Peyer's patch (tissue), 4 donors: ENCODE measurements at places on chromosomes 2 and 18. TPM values are rescaled to one million over a fixed set of nuclear protein-coding genes. Genes with fewer than 3 reads are reported as not detected.

DNA sequence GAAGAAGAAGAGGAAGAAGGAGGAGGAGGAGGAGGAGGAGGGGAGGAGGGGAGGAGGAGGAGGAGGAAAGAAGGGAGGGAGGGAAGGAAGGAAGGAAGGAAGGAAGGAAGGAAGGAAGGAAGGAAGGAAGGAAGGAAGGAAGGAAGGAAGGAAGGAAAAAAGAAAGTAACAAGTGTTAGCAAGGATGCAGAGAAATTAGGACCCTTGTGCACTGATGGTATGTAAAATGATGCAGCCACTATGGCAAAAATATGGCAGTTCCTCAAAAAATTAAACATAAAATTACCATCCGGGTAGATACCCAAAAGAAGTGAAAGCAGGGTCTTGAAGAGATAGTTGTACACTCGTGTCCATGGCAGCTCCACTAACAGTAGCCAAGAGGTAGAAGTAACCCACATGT lies 67.4 kb downstream of the DYM start:
- no peaks in the 10 kb centered on the region for H3K36me3 ChIP-seq
- H3K27me3 ChIP-seq: no peaks in the 10 kb centered on the region
- H3K27ac ChIP-seq: no peak overlapping the region
- H3K4me1 ChIP-seq: no peaks in the 10 kb centered on the region
- H3K4me3 ChIP-seq: no peak overlapping the region

DNA sequence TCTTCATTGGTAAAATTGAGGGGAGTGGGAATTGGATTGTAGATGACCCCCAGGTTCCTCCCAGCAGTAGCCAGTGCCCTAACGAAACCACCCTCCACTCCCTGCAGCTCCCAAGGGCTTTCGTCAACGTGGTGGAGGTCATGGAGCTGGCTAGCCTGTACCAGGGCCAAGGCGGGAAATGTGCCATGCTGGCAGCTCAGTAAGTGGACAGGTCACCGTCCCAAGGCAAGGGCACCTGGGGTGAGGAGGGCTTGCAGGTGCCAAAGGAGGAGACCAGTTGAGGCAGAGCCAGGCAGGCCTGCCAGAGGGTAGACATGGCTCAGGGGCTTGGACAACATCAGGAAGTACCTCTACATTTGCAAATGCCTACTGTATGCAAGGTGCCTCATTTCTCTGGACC lies 122.6 kb upstream of the PPP1CB start:
- no peak for DNase-seq
- no peak overlapping the region for H3K27ac ChIP-seq
- H3K4me3 ChIP-seq: no peak overlapping the region
- no peaks in the 10 kb centered on the region for H3K27me3 ChIP-seq

The ANKRD62 gene
- not detected for total RNA-seq

- H3K36me3 ChIP-seq: no peaks in the 10 kb centered on the region
- no peak overlapping the region for H3K4me3 ChIP-seq
- no peak overlapping the region for H3K27ac ChIP-seq
- H3K4me1 ChIP-seq: no peaks in the 10 kb centered on the region
- H3K27me3 ChIP-seq: no peaks in the 10 kb centered on the region
Observed at GRCh38 chr18:25896178-25896780, 194.1 kb downstream of the SS18 start.

The DQX1 gene
- 116 TPM for total RNA-seq

DNA sequence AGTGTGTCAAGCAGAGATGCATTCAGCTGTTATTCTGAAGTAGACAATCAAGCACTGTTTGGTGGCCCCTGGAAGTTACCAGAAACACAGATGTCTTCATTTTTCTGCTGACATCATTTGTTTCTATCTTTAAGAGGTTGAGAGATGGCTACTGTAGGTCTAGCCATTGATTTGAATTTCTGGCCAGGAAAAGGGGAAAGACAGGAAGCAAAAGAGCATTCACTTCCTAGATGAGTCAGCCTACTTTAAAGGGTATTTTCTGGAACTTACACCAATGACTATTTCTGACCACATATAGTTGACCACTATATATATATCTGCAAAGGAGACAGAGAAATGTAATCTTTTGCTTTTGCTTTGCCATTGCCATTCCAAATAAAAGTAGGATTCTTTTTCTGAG lies 900.1 kb upstream of the SOX11 start:
- DNase-seq: no peak
- H3K36me3 ChIP-seq: no peaks in the 10 kb centered on the region
- H3K27ac ChIP-seq: no peak overlapping the region
- no peaks in the 10 kb centered on the region for H3K4me1 ChIP-seq
- no peaks in the 10 kb centered on the region for H3K27me3 ChIP-seq
- H3K4me3 ChIP-seq: no peak overlapping the region

DNA sequence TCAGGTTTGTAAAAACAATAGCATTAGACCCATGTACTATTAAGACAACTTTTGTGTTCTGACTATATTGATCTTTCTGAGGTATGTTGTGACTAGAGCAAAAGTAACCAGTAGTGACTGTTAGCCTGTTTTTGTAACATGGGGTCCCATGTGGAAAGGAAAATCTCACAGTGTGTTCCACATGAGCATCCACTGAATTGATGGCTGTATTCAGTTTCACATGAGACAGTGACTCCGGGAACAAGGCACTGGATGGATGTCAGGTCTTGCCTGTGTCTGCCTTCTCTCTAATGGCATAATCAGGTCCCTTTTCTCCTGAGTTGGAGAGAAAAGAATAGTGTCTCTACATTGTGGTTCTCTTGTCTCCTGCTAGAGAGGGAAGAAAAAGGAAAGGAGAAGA lies 27.5 kb downstream of the TMEM178A start:
- no peaks in the 10 kb centered on the region for H3K4me1 ChIP-seq
- no peaks in the 10 kb centered on the region for H3K36me3 ChIP-seq
- no peak for DNase-seq
- H3K4me3 ChIP-seq: no peak overlapping the region
- no peaks in the 10 kb centered on the region for H3K27me3 ChIP-seq

DNA sequence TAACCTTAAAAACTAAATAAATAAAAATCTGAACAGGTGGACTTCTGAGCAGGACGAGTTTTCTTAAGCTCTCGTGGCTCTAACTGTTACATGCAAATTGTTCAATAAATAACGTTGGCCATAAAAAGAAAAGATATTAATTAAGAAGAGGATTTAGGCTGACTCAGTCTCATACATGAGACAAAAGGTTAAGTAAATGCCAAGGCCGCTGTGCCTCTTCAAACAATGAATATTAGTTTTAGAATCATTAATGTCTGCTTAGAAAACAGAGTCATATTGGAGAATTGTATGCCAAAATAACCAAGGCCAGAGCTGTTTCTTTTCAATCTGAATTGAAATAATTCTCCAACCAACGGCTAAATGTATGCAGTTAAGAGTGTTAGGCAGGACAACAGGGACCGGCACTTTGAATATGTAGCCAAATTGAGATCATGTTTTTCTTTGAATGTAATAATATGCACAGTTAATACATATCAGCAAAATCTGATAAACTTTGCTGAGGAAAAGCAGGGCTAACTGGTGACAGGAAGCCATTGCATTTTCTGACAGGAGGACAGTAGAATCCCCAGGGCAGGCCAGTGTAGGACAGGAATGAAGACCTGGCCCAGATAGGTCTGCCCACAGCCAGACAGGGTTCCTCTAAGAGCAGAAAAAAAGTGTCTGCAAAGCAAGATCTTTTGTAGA lies 1041.4 kb upstream of the FANCL start:
- no peaks in the 10 kb centered on the region for H3K36me3 ChIP-seq
- H3K27ac ChIP-seq: no peak overlapping the region
- no peaks in the 10 kb centered on the region for H3K27me3 ChIP-seq
- no peaks in the 10 kb centered on the region for H3K4me1 ChIP-seq
- no peak for DNase-seq
- no peak overlapping the region for H3K4me3 ChIP-seq

GRCh38 chr2:10001586-10001985 lies 41.8 kb upstream of the KLF11 start:
- no peak overlapping the region for H3K27ac ChIP-seq
- H3K36me3 ChIP-seq: no peaks in the 10 kb centered on the region
- no peaks in the 10 kb centered on the region for H3K4me1 ChIP-seq
- H3K4me3 ChIP-seq: no peak overlapping the region
- DNase-seq: no peak

GRCh38 chr2:84923009-84923408 lies 17.6 kb downstream of the TMSB10 start:
- no peak for DNase-seq
- H3K36me3 ChIP-seq: no peaks in the 10 kb centered on the region
- no peak overlapping the region for H3K4me3 ChIP-seq
- peaks cover 36% of the 10 kb centered on the region for H3K4me1 ChIP-seq

GRCh38 chr2:59804732-59805131 lies 748.7 kb downstream of the BCL11A start:
- no peaks in the 10 kb centered on the region for H3K27me3 ChIP-seq
- no peaks in the 10 kb centered on the region for H3K4me1 ChIP-seq
- H3K27ac ChIP-seq: no peak overlapping the region
- no peak overlapping the region for H3K4me3 ChIP-seq

The GPAT2 gene
- total RNA-seq: 1.7 TPM

DNA sequence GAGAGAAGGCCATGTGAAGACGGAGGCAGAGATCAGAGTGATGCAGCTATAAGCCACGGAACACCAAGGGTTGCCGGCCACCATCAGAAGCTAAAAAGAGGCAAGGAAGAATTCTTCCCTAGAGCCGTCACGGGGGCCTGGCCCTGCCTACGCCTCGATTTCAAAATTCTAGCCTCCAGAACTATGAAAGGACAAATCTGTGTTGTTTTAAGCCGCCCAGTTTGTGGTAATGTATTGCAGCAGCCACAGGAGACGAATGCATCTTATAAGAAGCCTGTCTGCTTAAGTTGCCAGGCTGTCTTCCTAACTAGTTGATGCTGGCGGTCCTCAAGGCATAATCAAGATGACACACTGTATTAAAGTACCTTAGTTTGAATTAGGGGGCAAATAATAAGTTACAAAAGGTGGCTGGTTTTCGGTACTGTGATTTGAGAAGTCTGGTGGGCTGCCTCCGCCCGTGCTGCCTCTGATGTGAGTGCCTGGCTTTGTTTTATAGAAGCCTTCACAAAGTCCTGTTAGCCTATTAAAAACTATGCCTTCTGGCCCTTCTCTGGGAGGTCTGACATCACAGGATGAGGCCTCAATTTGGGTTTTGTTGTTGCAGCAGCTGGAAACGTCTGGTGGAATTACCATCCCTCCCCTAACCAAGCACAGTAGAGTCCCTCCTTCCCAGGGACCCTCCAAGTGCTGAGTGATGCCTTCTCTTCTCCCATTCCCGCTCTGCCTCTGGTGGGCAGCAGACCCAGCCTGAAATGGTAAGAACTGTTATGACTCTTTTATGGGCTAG lies 53.6 kb downstream of the SRD5A2 start:
- H3K27ac ChIP-seq: no peak overlapping the region
- H3K4me3 ChIP-seq: no peak overlapping the region
- H3K27me3 ChIP-seq: no peaks in the 10 kb centered on the region
- H3K4me1 ChIP-seq: no peaks in the 10 kb centered on the region
- H3K36me3 ChIP-seq: no peaks in the 10 kb centered on the region
- no peak for DNase-seq

- no peak for DNase-seq
- H3K4me1 ChIP-seq: no peaks in the 10 kb centered on the region
- no peak overlapping the region for H3K27ac ChIP-seq
- no peaks in the 10 kb centered on the region for H3K36me3 ChIP-seq
Observed at GRCh38 chr2:13488965-13489364, 772.2 kb downstream of the TRIB2 start.

DNA sequence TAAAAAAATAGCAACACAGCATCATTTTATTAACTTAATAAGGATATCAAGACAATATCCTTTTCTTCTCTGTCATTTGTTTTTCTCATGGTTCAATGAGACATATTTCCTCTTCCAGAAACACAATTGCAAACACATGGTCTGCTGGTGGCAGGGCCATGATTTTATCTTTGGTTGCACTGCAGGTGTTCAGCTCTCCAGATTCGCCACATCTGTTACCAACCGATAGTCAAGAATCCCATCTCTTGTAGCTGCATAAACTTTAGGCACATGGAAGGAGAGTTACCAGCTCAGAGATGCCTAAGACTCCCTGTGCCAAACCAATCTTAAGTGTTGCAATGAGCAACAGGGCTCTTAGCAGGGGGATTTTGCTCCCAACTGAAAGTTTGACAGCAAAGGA lies 1303.2 kb upstream of the CELF4 start:
- no peak overlapping the region for H3K4me3 ChIP-seq
- no peaks in the 10 kb centered on the region for H3K4me1 ChIP-seq
- DNase-seq: no peak

The TMEFF2 gene
- total RNA-seq: 0.35 TPM

DNA sequence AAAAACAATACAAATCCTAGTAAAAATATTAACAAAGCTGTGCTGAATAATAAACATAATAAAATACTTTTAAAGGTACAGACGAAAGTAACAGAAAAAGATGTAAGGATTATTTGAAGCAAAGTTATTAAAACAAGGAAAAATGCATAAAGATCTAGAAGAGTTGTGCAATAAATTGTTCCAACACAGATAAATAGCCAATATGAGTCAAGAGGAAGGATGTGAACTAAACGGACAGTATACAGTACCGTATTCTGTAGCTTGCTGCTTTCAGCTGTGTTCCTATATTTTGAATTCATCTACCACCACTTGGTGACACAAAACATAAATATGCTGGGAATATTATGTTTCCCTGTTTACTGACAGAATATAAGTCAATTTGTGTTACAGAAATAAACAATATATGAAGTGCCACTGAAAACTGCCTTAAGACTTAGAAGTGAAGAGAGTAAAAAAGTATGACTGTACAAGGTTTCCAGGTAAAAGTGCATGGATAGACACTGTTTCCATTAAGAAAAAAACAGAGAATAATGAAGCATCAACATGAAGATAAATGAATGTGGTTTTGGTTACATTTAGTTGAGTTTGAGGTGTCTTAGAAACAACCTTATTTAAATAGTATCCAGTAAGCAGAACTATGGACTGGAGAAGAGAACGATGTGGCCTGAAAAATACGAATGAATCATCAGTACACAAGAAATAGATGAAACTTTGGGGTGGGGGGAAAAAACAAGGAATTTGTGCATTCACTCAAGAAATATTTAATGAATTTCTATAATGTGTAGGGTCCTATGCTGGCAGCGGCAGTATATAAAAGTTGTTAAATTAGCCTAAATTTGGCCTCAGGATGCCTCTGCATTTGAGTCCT lies 13.1 kb downstream of the PPP3R1 start:
- no peak overlapping the region for H3K27ac ChIP-seq
- no peaks in the 10 kb centered on the region for H3K27me3 ChIP-seq
- no peaks in the 10 kb centered on the region for H3K36me3 ChIP-seq
- no peak for DNase-seq
- H3K4me1 ChIP-seq: peaks cover 43% of the 10 kb centered on the region

DNA sequence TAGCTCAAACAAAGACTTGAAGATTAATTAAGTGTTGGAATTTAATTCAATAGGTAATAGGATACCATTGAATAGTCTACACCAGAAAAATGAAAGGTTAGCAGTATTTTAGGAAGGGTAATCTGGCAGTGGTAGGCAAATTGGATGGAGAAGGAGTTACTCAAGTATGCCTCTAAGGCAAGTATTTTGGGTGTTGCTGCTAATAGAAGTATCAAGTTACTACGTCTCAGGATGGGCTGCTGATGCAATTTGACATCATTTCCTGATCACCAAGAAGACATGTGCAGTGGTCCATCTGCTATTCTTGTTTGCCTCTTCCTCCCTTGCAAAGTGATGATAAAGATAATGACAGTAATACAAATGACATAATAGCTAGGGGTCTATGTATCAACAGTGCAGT lies 485.3 kb downstream of the TGIF1 start:
- no peaks in the 10 kb centered on the region for H3K27me3 ChIP-seq
- no peaks in the 10 kb centered on the region for H3K36me3 ChIP-seq
- no peaks in the 10 kb centered on the region for H3K4me1 ChIP-seq
- H3K27ac ChIP-seq: no peak overlapping the region
- H3K4me3 ChIP-seq: no peak overlapping the region
- no peak for DNase-seq

- H3K27me3 ChIP-seq: no peaks in the 10 kb centered on the region
- H3K27ac ChIP-seq: no peak overlapping the region
- no peak overlapping the region for H3K4me3 ChIP-seq
- DNase-seq: no peak
- H3K4me1 ChIP-seq: no peaks in the 10 kb centered on the region
- H3K36me3 ChIP-seq: no peaks in the 10 kb centered on the region
Observed at GRCh38 chr2:11541693-11542274, 7.9 kb downstream of the GREB1 start.
